Activated CD4-positive, alpha-beta T cell treated with anti-CD3 and anti-CD28 coated beads for 4 hours (primary cell): ENCODE measurements at places on chromosomes 2 and 18.

- no peak for DNase-seq
Measured at GRCh38 chr18:2641638-2642037, 13.9 kb upstream of the SMCHD1 start.

DNA sequence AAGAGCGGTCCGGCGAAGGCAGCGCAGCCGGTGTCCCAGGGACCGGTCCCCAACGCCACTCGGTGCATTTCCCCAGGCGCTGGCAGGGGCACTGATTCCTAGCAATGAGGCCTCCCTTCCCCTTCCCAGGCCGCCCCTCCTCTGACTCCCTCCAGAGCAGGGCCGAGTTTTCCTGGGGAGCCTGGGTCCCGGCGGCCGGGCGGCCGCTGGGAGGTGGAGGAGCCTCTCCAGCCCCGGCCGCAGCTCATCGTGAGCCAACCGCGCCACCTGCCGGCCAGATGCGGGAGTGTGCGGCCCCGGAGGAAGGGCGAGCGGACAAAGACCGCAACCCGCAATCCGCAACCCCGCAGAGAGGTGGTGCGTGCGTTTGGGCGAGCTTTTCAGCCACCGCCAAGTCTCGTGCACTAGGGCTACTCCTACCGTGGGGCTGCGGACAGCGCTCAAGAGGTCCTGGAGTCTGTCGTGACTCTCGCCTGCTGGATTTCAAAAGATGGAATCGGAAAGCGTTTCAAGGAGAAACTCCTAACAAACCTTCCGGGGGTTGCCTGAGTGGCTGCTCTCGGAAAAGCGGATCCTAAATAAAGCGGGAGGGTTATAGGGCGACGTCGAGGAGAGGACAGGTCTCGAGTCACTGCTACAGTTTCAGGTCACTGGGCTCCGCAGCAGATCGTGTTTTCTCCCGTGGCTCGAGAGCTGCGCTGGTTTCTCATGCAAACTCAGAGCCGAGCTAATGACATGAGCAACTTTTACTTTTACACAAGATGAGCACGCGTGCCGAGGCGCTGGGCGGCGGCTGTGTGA, 1.5 kb upstream of the EPHA4 start:
- DNase-seq: peak; percentile 80

- DNase-seq: no peak
Measured at GRCh38 chr18:45169610-45170009, 445.7 kb upstream of the SLC14A2 start.

DNA sequence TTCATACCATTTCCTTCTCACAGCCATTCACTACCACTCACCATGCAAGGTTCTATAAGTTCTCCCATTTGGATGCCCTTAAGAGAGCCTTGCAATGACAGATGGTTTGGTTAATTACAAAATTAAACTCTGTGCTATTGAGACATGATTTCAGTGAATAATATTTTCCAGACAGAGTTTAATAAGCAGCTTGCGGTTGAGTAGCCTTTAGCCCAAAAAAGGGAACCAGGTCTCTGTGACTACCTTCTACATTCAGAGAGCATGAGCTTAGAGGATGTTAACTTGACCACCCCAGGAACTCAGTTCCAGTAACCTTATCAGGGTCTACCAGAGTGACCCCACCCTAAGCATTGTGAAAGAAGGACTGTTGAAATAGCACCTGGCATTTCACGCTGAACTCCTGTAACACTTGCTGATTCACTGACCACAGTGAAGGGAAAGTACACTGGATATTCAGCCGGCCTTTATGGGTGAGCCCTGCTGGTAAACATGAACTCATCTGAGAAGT, 1173.1 kb upstream of the ZEB2 start:
- DNase-seq: no peak

- DNase-seq: no peak
Measured at GRCh38 chr2:212264187-212264586, 274.4 kb downstream of the ERBB4 start.

- DNase-seq: no peak
Measured at GRCh38 chr2:46358713-46359112, 61.5 kb downstream of the EPAS1 start.

DNA sequence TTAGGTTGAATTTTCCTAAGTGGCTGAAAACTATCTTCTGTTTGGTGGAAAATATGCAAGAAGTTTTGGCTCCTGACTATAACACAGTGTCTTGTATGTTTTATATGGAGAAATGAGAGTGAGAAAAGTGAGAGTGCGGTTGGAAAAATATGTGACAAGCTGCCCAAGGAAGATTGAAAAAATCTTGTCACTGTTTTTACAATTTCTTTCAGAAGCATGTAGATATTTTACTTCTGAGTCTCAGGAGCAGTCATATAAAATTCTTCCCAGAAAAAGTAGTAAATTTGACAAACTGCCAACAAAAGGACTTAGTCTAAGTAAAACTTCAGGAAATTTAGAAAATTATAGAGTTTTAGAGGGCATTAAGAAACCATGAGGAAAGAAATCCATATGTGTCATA, 19.4 kb upstream of the RMND5A start:
- DNase-seq: no peak

GRCh38 chr18:79191956-79192355, 122.8 kb downstream of the ATP9B start:
- no peak for DNase-seq

GRCh38 chr2:150532879-150533278, 45.4 kb upstream of the RND3 start:
- no peak for DNase-seq
